ENCODE measurements at places on chromosomes 4 and X.
A peak's percentile ranks its signal among the peaks of the same experiment; 100 is the strongest.

- peak; percentile 56 for DNase-seq
These were observed 25.0 kb downstream of the TACC3 start for GRCh38 chr4:1746265-1746691.

GRCh38 chr4:680551-680927, 6.2 kb downstream of the MYL5 start:
- DNase-seq, result no peak

- DNase-seq, result no peak
These were observed 217.3 kb downstream of the MID1IP1 start for GRCh38 chrX:39018541-39018940.

DNA sequence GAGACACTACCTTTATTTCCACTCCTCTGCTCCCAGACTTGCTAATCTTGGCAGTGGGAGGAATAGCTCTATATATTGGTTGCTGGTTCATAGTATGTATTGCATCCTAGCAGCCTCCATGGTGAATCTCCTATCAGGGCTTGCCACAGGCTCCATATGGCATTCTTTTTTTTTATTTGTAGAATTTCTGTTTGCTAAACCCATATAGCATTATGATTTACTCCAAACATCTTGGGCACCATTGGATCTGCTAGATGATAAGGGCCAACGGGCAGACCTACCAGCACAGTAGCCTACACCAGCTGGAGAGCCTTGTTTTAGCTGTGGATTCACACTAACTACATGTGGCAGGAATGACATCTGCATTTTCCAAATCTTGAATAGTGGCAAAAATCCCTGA, 6.9 kb downstream of the SMIM10 start:
- DNase-seq, result no peak

GRCh38 chrX:23879380-23880090, 28.2 kb downstream of the APOO start:
- no peak for DNase-seq

All from fibroblast of mammary gland (primary cell).